DMS 273 treated with DMSO at 0.1 percent for 48 hours (cell line): ENCODE measurements at places on chromosomes 2 and 18.
A peak's percentile ranks its signal among the peaks of the same experiment; 100 is the strongest.

- DNase-seq = peak; percentile 8
Observed at GRCh38 chr2:83196225-83196624, 1262.9 kb downstream of the SUCLG1 start.

- no peak for DNase-seq
Observed at GRCh38 chr2:231660860-231661259, 47.5 kb upstream of the PTMA start.

DNA sequence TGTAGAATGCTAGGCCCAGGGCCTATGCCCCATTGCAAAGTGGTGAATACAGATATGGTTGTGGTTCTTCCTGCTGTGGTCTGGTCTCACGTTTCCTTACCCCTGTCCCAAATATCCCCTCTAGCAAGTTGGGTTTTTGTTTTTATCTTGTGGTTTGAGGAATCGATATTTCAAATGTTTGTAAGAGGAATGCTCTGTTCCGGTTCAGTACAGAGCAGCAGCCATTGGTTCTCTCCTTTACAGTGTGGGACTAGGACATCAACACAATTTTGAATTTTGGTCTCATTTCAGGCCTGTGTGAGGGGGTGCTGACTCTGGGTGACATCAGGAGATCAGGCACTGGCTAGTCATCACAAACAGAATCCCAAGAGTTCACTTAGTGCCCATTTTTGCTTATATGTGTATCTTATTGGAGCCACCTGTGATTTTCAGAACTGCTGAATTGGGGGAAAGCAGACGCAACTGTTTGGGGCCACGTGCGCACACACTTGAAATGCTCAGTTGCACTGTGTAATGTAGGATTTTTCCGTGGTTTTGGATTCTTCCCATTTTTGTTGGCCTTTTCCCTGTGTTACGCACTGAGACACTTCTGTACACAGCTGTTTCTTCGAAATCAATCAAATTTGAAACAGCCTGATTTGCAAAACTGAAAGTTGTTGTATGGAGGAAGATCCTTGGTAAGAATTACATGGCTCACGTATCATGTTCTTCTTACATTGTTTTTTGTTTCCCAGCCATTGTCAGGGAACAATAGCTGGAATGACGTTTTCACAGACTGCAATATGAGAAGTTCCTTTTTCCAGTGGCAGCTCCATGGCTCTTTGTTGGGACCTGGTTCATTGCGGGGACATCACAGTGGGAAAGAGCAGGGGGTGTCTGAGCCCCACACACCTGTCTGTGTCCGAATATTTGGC, 8.6 kb downstream of the SH3BP4 start:
- no peak for DNase-seq

DNA sequence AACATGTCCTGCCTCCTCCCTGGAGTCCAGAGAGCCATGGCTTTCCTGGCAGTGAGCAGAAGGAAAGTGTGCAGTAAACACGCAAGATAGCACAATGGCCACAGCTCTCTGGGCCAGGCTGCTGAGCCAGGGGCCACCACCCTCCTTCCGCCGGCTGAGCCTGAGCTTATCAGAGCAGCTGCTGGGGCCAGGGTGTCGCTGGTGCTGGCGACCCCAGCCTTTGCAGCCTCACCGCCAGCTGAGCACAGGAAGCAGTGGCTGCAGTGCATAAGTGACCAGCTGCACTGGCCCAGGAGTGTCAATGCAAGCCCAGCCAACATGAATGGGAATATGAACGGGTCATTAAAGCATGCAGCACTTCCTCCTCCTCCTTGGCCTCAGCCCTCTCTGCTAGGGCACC, 172.0 kb downstream of the ZFP36L2 start:
- no peak for DNase-seq

DNA sequence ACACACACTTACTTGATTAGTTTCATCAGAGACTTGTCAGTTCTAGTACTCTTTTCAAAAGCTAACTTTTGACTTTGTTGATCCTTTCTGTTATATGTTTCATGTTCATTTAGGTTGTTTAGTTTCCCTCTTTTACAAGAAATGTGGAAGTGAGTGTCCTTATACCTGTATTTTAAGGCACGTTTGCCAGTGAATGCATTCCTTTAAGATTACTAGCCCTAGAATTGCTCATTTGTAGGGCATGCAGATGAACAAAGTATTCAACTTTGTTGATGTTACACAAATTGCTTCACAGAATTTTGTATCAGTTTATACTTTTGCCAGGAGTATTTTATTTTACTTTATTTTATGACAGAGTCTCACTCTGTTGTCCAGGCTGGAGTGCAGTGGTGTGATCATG, 6.3 kb downstream of the IL1RL2 start:
- DNase-seq = no peak

DNA sequence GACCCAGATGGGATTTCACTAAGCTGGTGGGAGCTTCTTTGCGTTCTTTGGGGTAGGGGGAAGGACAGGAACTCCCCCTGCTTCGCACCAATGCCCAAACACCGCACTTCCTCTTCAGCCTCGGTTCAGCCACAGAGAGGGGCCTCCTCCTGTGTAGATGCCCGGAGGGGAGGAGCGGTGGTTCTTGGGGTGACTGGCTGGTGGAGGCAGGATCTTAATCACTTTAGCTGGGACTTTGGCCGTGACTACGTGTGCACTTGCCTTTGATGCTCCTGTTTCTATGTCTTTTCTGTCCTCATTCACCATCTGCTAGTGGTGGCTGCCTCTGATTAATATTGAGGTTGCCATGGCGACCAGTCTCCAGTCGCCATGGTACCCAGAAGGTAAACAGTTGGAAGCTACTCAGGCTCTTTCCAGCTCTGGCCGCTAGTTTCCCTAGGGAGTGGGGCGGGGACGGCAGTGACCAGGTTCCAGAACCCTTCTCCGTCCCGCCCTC, 1.9 kb downstream of the CNGA3 start:
- DNase-seq = peak; percentile 47

DNA sequence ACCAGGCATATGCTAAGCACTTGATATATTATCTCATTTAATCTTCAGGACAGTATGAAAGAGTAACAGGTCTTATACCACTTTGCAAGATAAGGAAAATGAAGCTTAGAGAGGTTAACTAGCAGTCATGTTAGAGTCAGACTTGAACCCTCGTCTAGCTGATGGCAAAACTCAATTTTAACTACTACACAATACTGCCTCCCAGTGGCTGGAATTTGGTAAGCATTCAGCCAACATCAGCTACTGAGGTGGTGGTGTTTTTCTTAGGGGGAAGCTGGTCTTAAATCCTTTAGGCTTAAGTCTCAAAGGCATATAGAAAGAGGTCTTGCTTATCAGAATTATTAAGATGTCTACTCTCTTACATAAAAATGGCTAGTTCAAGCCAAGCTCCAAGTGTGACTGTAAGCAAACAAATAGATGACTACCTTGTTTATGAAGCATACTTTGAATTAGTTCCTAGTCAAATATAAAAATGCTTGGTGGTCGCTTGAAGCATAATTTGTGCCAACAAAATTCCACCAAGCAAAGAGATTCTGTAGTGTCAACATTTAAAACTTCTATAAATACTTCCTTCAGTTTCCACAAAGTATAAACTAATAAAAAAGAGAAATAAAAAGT, 325.4 kb upstream of the FIGN start:
- no peak for DNase-seq

DNA sequence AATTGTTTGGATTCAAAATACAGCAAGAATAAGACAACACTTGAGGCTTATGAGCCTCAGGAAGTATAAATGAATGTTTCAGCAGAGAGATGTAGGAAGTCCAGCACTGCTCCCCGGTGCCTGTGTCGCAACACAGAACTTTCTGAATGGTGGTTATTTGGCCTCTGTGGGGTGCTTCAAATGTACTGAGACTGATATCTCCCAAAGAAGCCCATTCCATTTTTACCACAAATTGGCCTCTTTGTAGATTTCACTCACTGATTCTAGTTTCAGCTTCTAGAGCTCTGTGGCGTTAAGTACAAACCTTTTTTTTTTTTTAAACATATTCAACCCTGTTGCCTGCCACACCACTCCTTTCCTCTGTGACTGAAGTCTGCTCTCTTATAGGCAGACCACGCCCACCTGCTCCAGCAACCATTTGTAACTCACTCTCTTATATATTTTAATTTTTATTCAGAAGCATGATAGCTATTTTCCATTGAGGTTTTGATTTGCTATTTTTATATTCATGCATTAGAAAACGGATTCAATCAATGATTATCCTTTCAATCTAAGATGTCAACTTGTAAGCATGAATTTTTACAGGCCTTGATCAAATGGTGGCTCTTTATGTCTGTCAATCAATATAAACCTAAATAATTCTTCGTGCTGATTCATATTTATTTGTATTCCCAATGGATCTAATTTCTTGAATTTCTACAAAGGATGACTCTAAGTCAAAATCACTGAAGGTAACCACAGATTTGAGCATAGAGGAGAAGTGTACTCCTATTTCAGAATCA, 277.1 kb upstream of the CCDC68 start:
- no peak for DNase-seq
